ENCODE measurements at places on chromosomes 5 and 9. TPM values are rescaled to one million over a fixed set of nuclear protein-coding genes. Genes with fewer than 3 reads are reported as not detected.

Gene FGF1
- not detected for total RNA-seq

Gene NME5
- not detected for total RNA-seq

Gene PITX1
- total RNA-seq, result 0.18 TPM

Gene SOX30
- total RNA-seq, result 0.44 TPM
